Central memory CD8-positive, alpha-beta T cell (primary cell): ENCODE measurements at places on chromosomes 1 and 21.
A peak's percentile ranks its signal among the peaks of the same experiment; 100 is the strongest.

DNA sequence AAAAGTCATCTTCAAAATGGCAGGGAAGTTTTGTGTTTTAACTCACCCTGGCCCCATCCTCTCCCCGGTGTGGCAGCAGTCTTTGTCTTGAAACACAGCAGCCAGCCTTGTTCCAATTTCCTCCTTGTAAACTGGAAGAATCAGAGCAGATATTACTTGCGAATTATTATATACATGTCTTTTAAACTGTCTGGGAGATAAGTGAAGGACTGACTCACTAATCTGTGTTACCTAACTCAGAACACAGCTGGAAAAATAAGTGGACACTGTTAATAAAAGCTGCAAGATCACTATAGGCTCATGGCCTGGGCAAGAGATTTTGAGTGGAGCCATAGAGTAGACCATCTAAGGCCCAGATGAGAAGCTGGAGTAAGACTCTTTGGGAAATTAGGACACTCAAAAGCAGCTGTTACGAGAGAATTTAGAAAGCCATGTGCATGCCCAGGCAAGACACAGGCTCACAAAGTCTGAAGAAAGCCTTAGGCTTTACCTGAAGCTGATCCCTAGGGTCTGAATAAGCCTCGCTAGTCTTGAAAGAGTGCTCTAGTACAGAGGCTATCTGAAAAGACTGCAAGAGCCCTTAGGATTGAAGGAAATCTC lies 233.0 kb upstream of the RAB4A start:
- no peak for DNase-seq

DNA sequence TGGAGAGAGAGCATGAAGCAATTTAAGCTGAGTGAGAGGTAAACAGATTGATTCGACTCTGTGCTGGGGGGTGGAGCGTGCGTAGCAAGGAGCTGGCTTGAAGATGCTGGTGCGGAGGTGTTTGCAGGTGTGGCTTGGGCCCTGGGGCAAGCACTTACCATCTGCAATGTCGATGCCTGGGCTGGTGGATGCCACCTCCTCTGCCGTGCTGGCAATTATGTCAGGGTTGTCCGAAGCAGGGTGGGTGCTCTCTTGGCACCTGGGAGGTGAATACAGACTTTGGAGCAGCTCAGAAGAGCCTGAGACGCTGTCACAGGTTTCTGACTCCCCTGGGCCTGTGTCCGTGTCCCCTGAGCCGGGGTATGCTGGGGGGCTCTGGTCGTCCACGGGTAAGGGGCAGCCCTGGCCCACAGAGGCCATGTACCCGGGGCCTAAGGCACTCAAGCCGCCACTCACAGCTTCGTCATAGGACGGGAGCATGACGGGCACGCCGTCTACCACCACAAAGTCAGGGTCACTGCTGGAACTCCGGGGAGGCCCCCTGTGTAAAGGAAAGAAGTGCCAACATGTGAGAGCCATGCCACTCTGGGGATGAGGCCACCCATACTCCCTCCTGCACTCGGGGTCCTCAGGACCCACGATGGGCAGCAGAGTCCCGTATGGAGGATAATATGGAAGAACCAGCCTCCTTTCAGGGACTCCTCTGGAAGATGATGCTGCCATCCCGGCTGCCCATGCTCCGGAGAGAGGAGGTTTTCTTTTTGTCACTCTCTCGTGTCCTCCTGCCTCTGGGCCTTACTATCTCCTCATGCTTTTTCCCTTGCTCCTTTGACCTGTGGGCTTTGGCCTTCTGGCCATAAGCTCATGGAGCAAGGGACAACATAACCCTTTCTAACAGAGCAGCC lies 80.3 kb upstream of the TLR5 start:
- no peak for DNase-seq

DNA sequence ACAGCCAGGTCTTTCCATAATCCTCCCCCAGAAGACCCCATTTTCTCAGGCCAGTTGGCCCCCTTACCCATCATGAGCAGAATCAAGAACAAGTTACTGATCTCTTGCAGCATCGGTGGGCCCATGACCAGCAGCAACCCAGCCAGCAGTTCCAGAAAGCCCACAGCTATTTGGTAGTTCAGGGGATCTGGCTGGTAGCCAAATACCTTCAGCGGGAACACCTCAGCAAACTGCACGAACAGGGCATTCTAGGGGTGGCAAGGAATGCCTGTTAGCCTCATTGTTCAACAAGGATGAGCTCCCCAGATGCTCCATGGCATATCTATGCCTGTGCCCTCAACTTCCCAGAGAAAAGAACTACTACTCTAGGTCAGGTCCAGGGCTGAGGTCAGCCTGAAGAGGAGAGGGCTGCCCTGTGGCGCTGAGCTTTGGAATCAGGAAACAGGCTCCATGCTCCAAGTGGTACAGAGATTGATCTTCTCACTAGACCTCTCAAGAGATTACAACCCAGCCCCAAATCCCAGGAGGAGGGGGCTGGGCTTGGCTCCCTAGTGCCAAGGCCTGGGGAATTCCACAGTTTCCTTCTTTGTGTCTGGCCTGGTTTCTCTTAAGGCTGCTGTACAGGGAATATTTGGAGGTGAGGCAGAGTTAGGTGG lies 1.3 kb downstream of the TMEM35B start:
- DNase-seq, result no peak

DNA sequence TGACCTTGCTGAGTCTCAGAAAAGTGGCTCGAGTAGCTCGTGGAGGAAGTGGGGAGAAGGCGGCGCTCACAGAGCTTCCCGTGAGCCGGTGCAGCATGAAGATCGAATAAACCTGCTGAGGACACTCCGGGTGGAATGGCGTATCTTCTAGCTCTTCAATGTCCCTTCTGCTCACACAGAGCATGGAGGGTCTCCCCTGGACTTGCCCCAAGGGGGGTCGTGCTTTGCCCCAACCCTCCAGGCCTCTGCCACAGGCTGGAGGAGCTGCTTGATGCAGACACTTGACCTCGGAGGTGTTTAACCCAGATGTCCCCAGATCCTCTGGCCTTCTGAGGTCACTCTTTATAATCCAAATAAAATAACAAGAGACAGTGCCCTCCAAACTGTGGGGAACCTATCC lies 2.2 kb upstream of the KRTAP10-12 start:
- DNase-seq, result no peak

GRCh38 chr1:17304151-17304825 lies 3.7 kb upstream of the PADI4 start:
- no peak for DNase-seq

- DNase-seq, result no peak
These were observed 29.2 kb upstream of the WNT4 start for GRCh38 chr1:22171951-22172715.

GRCh38 chr1:156129687-156130577 lies 15.4 kb downstream of the LMNA start:
- peak; percentile 72 for DNase-seq

- no peak for DNase-seq
These were observed 145.0 kb upstream of the SGIP1 start for GRCh38 chr1:66388913-66389312.

- DNase-seq, result no peak
These were observed 17.7 kb downstream of the TP73 start for GRCh38 chr1:3669971-3670431.

DNA sequence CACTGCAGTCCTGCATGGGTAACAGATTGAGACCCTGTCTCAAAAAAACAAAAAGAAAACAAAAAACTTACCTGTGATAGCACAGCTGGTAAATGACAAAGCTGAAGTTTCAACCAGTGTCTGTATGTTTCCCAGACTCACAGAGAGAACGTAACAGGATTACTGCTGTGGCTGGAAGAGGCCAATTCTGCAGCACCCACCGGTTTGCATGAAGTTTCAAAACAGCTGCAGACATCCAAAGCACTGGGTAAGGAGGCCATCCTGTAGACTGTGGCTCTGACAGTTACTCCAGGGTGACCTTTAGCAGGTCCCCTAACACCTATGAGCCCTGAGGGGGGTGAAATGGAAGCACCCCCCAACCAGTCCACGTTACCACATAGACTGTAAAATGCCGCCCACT lies 7.5 kb downstream of the ID3 start:
- DNase-seq, result no peak

- DNase-seq, result no peak
These were observed 161.7 kb downstream of the FCRL5 start for GRCh38 chr1:157390651-157391050.

DNA sequence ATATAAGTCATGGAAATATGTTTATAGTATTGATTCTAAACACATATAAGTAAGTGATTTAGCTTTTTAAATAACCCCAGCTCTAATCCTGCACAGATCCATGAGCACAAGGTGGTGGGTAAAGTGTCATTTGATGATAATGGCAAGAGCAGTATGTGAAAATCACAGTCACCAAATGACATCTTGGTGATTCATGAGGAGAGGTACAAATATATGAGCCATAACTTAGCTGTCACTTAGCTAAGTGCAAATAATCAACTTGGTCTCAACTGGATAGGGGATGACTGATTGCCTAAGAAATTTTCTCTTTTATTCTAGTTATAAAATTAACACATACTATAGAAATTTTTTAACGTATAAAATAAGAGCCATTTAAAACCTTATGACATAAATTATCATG lies 198.1 kb downstream of the ZZZ3 start:
- DNase-seq, result no peak

- no peak for DNase-seq
These were observed 147.0 kb downstream of the VAV3 start for GRCh38 chr1:107817935-107818334.

DNA sequence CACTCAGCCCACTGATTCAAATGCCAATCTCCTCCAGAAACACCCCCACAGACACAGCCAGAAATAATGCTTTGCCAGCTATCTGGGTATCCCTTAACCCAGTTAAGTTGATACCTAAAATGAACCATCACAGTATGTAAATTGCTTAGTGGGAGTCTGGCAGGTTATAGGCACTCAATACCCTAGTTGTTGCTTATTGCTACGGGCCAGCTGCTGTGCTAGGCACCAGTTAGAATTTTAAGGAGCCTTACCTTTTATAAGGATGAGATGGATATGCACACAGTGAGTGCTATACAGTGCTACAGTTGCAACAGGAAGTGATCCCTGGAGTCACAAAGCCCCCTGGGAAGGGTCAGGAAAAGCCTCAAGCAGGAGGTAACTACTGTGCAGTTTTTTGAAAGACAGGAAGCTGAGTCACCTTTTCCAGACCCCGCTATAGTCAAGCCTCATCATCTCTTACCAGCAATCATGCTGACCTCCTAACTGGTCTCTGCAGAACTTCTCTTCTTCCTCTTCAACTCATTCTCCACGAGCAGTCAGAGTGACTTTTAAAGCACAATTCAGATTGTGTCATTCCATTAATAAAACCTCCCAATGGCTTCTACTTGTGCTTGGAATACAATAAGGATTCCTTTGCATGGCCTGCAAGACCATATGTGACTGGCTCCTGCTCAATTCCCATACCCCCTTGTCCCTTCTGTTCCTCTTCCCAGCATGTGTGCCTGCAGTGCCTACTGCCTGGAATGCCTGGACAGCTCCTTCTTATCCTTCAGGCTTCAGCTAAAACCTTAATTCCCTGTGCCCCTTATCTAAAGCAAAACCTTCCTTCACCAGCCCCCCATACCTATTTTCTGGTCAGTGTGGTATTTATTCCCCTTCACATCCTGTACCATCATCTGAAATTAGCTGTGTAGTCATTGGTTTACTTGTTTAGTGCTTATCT lies 10.4 kb upstream of the TLR5 start:
- DNase-seq, result no peak
